ENCODE measurements at places on chromosomes 5 and 9.

DNA sequence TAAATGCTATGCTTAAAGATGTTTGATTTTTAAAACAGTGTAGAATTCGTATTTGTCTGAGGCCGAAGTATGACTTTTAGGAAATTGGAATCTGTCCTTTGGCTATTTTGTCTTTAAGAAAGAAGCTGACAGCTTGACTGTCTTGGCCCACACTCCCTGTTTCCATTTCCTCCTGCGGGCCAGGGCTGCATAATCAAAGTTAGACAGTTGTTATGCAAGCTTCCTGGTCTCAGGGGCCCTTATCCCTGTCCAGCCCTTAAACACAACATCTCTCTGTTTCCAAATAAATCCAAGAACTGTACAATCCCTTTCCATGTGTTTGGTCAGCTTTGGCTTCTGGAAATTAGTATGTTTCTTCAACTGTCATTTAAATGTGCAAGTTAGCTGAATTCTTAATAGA lies 54.6 kb upstream of the ECM2 start:
- DNase-seq, result no peak

GRCh38 chr5:107570805-107571531 lies 99.8 kb downstream of the EFNA5 start:
- DNase-seq, result no peak

- no peak for DNase-seq
Observed at GRCh38 chr5:156778139-156778706, 71.9 kb upstream of the PPP1R2B start.

DNA sequence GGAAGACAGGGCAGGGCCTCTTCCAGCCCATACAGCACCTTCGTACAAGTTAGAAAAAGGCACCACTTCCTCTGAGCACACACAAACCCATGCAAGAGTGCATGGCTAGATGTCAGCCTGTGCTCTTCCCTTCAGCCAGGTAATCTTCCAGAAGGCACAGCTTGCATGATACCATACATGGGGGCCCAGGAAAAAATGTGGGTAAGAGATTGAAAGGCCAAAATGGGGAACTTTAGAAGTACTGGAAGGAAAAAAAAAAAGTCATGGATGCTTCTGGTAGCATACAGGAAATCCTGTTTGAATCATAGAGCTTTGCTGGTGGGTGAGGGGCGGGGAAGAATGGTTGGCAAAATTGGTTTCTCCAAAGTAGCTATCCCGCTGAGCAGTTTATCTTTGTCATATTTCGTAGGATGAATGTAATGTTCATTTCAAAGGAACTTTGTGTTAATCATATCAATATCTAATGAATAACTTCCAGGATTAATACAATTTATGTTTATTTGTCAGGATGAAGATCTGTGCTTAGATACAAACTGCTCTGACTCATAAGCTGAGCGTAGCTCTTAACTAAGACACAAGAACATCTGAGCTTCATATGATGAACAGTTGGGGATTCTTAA lies 78.2 kb upstream of the MAP3K1 start:
- DNase-seq, result no peak

DNA sequence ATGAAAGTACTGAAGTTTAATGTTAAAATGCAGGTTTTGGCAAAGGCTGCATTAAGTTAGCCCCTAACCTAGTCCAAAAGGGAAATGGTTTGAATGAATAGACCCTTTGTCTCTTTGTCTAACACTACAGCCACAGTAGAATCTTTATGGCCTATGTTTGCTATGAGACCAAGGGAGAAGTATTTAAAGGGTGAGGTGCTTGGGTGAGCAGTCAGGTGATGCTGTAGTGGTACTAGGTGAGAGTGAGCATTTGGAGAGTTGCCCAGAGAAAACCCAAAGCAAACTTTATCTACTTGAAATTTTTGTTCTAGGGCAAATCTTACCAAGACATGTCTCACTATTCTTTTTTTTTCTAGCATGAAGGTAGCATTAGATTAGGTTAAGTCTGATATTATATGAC lies 1961.4 kb upstream of the WWC1 start:
- no peak for DNase-seq

DNA sequence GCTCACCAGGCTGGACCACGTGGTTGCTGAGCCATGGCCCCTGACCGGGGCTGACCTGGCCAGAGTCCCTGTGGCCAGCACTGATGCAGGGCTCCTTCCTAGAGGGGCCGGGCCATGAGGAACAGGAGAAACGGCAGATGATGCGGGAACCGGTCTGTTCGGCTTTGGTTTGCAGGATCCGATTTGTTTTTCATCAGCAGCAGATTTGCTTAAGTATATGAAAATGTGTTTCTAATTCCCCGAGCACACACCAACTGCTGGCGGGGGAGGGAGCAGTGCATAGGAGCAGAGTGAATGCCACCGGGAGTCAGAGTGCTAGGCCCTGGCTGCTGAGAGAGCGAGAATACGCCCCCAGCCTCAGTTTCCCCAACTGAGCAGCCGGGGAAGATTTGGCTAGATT lies 13.6 kb downstream of the NTNG2 start:
- DNase-seq, result no peak

GRCh38 chr5:124654418-124654817 lies 92.0 kb downstream of the ZNF608 start:
- DNase-seq, result no peak

DNA sequence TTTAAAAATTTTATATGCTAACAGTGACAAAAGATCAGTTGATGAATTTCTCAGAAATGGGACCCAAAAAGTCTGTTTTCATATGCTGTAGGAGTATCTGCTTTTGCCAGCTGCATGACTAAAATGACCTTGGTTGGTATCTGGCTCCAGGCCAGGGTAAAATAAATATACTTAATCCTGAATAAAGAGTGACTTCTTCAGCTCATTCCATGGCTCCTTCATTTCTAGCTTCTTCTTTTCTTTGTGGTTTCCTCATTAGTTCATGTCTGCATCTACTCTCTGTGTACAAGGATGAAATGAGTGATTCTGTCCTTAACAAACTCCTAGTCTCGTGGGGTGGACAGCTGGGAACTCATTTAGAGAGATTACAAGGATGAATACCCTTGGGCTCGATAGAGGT lies 36.0 kb downstream of the RCL1 start:
- DNase-seq, result no peak

DNA sequence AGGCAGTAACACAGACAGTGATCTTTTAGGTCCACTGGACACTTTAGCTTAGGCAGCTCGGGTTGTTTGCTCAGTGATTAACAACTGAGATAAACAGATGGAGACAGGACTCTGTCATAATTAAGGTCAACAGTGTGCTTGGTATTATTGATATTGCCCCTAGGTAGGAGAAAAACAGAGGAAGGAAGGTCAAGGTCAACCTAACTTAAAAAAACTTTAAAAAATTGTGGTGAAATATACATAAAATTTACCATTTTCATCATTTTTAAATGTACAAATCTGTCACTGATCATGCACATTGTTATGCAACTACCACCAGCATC lies 2.1 kb upstream of the HSPA4 start:
- no peak for DNase-seq

- no peak for DNase-seq
Observed at GRCh38 chr5:129245489-129245888, 150.9 kb downstream of the ISOC1 start.

DNA sequence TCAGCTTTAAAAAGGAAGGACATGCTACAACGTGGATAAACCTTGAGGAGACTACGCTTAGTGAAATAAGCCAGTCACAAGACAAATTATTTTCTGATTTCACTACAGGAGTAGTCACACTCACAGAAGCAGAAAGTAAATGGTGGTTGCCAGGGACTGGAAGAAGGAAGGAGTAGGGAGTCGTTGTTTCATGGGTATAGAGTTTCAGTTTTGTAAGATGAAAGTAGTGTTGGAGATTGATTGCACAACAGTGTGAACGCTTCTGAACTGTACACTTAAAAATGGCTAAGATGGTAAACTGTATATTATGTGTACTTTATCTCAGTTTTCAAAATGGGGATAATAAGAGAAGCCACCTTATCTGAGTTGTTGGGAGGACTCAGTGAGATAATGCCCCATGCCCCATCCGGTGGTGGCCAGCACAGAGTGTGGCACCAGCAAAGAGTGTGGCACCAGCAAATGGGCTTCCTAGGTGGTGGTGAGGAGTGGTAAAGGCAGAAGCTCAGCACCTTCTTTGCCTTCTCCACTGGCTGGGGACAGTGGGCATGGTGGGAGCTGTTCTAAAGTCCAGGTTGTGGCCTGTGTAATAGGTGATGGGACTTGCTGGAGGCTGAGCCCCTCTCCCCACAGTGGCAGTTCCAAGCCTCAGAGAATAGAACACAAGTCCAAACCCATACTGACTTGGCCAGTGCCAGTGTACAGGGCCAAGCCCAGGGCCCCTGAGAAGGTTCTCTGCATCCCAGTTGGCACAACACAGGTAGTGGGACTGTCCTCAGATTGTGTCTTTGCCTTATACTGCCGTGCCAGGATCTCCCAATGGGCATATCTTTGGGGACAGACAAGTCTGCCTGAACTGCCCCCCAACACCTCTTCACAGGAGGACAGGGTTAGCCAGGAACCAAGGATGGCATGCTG lies 4.4 kb downstream of the SLC22A4 start:
- DNase-seq, result no peak

DNA sequence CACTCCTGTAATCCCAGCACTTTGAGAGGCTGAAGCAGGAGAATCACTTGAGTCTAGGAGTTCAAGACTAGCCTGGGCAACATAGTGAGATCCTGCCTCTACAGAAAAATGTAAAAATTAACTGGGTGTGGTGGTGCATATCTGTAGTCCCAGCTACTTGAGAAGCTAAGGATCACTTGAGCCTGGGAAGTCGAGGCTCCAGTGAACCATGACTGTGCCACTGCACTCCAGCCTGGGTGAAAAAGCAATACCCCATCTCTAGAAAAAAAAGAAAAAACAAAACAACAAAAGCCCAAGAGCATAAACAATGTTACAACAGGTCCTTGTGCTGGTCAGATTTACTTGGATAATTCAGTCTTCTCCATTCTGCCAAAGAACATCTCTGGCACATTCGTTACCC lies 44.3 kb upstream of the TGFBR1 start:
- no peak for DNase-seq

DNA sequence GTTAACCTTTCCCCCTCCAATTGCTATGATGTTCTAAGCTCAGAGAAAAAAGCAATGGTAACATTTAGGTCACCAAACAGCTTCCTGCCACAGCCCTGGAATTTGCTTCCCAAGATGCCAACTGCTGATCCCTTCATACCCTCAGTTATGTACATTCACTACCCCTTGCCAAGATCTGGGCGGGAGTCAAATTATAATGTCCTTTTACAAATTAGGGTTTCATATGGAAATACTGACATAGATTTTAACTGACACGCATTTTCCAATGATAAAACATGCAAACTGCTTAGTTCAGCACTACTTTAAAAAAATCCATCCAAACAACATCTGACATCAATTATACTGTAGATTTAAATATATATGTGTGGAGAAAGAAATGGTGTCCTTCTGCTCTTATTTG lies 5.0 kb downstream of the LOX start:
- no peak for DNase-seq

DNA sequence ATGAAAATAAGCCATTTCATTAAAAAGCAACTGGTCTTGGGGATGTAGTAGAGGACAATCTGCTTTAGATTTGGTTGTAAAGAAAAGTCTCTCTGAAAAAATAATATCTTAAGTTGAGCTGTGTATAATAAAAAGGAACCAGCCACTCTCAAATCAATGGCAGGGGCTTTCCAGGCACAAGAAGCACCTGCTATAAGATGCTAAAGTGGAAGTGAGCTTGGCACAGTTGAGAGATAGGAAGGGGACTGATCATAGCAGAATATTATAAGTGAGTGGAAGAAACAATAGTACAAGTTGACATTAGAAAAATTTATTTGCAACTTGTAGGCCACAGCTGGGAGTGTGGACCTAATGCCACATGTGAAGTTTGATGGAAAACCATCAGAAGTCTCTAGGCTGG lies 28.1 kb upstream of the SPINK5 start:
- no peak for DNase-seq

GRCh38 chr9:105290418-105290817 lies 46.0 kb downstream of the SLC44A1 start:
- DNase-seq, result no peak

DNA sequence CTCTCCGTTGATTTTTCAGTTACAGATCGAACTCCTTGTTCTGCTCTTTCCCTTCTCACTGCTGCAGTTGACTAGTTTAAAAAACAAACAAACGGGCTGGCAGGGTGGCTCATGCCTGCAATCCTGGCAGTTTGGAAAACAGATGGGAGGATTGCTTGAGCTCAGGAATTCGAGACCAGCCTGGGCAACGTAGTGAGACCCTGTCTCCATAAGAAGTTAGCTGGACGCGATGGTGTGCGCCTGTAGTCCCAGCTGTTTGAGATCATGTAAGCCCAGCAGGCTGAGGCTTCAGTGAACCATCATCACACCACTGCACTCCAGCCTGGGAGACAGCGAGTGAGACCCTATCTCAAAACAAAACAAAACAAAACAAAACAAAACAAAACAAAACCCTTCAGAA lies 51.4 kb upstream of the NCS1 start:
- DNase-seq, result no peak

DNA sequence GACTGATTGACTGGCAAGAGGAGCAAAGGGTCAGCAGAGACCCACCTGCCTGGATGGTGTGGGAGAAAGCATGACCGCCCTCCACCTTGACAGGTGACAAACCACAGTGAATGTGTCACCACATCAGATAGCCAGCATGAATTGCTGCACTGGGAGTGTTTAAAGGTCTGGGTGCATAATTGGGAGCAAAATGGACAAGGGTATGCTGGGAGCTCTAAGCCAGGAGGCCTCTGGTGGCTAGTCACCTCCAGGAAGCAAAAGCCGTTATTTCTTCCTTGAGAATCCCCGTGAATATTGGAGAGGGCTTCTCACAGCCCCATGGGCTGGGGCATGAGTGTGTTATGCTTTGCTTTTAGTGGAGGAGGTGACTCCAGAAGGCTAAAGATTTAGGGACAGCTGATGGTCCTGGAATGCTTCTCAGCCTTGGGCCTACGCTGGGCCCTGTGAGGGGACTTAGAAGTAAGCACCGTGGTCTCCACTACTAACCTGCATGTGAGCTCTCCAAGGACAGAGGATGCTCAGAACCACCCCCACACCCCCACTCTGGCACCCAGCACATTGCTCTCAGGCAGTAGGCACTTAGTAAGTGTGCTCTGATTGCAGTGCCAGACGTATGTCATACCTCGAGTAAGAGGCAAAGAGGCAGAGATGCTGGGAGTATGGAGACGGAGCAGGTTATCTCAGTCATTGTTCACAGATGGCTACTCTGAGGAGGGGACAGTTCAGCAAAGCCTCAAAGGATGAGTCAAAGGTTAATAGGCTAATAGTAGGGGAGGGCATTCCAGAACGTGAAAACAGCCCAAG lies 9.1 kb upstream of the IRF1 start:
- no peak for DNase-seq

DNA sequence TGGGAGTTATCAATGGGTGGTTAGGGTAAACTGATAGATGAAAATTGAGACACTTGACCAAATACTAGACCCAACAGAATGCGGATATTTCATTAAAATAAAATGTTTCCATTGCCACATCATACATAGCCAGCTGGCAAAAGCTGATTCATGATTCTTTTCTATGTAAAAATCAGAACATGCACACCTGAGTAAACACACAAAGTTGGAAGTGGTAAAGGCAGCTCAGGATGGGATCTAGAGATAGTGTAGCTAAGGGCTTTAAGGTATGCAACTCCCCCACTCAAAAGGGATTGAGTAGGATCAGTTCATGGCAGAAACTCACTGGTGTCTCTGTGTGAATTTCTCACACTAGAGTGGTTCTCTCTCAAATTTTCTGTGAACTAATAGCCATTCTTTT lies 541.1 kb upstream of the GRAMD2B start:
- no peak for DNase-seq

- DNase-seq, result no peak
Observed at GRCh38 chr5:1963941-1964451, 81.3 kb upstream of the IRX4 start.

Measured in stimulated activated naive CD4-positive, alpha-beta T cell treated with Interleukin-2 at 50 U/mL for 16 hours (primary cell).